ENCODE measurements at places on chromosomes 13 and 19. TPM values are rescaled to one million over a fixed set of nuclear protein-coding genes. Genes with fewer than 3 reads are reported as not detected.

Gene KLK13
- 0.09 TPM for total RNA-seq

Gene TEX101
- total RNA-seq: not detected

Gene ADAMTSL5
- total RNA-seq: 4.4 TPM

Gene PDX1
- total RNA-seq: 0.08 TPM

Gene S1PR4
- total RNA-seq: 0.12 TPM

Gene CEACAM7
- total RNA-seq: not detected

Gene CYP2F1
- not detected for total RNA-seq

Measured in A549 treated with CORT108297 at 1 μM for 4 hours (cell line).